NK-92 treated with Interleukin-12 subunit alpha and Interleukin-12 subunit beta, amount 100 ng/mL, for 24 hours (cell line): ENCODE measurements at places on chromosomes 5 and 9.

DNA sequence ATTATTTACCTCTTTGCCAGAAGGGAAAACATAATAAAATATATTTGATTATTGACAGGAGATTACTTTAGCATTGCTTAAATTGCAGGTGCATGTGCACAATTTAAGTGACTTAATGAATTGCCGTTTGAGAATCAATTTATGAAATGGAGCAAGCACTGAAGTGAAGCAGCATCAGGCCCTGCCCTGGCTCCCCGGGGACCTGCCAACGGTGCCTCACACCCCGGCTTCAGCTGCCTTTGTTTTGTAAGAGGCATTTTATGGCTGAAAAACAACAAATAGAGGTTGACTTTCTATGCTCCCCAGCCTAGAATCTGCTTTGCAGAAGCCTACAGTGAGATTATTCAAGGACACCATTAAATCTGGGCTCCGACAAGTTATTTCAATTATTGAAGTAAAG is 359.1 kb upstream of the IRX4 start:
- DNase-seq, result no peak

DNA sequence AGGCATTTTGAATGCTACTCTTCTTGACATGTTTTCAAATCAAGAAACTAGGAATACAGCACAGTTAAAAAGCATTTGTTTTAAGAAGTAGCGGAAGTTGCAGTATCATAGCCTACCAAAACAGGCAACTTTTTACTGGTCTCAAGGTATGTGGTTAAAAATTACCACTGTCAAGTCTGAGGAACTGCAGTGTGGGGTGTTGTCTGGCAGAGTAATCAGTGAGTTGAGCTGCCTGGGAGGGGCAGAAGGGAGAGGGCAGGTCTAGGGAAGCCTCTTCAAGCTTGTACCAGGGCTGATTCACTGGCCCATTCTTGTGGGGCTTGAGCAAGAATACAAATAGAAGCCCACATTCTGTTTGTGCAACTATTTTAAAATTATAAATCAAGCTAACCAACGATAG is 42.4 kb upstream of the SV2C start:
- no peak for DNase-seq

DNA sequence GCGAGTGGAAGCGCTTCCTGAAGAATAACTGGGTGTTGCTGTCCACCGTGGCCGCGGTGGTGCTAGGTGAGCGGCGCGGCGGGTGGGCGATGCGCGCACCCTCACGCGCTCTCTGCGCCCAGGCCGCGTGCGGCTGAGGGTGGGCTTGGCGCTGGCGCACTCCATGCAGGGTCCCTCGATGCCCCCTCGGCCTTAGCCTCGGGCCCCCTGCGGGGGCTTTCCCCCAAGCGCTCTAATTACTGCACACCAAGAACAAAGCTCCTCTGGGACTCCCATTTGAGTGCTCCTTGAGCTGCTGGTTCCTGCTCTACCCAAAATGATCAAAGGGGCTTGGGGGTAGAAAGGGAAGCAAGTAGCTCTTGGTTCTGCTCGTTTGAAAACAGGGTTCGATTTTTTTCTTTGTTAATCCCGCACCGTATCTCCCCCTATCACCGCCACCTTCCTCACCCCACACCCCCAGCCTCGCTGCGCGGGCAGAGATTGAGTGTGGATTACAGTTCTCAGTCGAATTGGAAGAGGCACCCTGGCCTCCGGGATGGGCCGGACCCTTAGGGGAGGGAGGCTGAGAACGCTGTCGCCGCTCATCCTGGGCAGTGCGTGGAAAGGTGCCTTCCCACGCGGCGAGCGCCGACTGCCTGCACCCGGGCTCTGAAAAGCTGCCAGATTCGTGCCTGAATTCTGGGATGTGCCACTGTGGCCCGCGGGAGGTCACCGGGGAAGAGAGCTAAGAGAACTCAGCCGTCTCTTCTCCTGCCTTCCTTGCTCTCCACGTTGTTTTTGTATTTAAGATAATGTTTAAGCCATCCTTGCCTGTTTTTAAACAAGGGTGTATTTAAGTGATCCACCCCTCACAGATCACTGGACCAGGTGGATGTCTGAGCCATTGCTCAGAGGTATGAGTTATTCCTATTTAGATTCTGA is 697 bp downstream of the SLC1A1 start:
- no peak for DNase-seq

DNA sequence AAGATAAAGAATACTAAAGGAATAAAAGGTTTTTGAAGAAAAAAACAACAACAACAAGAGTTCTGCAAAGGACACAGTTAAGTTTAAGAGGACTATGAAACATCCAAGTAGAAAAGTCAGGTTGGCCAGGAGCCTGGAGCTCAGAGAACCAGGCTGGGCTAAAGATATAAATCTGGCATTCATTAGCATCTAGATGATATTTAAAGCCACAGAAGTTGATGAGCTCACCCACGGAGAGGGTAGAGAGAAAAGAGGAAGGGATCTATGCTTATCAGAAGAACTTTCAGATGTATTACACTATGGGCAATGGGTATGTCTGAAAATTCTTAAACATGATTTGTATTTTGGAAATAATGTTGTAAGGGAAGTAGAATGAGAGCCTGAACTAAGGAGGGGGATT is 9.9 kb downstream of the MIER3 start:
- no peak for DNase-seq

DNA sequence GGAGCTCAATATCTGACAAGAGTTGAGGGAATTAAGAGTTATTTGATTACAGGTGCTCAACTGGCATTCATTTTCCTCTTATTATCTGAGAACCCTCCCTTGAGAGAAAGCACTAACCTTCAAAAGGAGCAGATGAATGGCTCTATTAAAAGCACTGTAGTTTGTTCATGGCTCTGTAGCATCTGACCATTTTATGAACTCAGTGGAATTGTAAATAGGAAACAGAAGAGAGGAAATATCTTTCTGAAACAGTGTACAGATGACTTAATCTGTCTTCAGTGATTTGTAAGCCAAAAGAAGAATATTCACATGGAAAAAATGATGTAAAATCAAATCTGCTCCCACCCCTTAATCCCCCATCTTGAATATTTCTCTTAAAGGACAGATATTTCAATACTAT is 810.4 kb upstream of the GRAMD2B start:
- DNase-seq, result no peak

DNA sequence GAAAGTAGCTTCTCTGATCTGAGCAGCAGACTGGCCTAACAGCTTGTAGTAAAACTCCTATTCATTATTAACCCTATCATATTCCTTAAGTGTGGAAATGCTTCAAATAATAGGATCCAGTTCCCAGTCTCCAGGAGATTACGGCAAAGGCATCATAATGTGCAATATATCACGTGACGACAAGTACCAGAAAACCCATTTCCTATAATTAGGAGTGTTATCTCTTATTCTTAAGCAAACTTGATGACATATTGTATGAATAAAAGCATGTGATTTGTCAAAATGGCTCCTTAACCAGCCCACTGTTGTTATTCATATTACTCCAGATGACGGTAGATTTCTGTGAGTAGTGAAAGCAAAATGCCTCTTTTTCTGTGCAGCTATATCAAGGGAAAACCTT is 2.9 kb downstream of the SV2C start:
- DNase-seq, result no peak

- DNase-seq, result no peak
Observed at GRCh38 chr5:140108093-140109017, 5.6 kb upstream of the PURA start.

- no peak for DNase-seq
Observed at GRCh38 chr9:123450996-123451395, 95.0 kb downstream of the CRB2 start.
